Central memory CD8-positive, alpha-beta T cell (primary cell): ENCODE measurements at places on chromosomes 16 and 17.

- no peak for DNase-seq
- peak overlapping the region; percentile 76 for H3K27ac ChIP-seq
- peaks cover 43% of the 10 kb centered on the region for H3K36me3 ChIP-seq
- no peak overlapping the region for H3K4me3 ChIP-seq
Observed at GRCh38 chr16:27483624-27484023, 66.1 kb downstream of the GTF3C1 start.

- H3K27ac ChIP-seq: peak overlapping the region; percentile 46
- H3K4me1 ChIP-seq: no peaks in the 10 kb centered on the region
Observed at GRCh38 chr17:3590231-3590630, 19.0 kb downstream of the TRPV1 start.

DNA sequence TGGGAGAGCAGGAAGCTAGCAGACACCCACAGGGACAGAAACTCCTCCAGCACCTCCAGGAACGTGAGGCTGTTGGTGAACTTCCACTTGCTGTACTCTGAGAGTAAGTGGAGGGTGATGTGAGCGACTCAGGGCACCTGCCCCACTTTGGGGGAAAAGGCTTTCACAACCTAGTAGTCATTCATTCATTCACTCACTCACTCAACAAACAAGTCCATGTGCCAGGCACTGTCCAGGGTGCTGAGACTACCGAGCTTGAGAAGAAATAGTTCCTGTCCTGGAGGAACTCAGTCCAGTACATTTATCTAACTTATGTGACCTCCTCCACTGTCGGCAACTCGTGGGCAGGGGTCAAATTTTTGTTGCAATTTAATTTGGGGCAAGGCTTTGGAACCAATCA, 26.6 kb downstream of the LGALS9 start:
- H3K27me3 ChIP-seq: no peaks in the 10 kb centered on the region
- H3K36me3 ChIP-seq: peaks cover 4% of the 10 kb centered on the region
- no peak for DNase-seq
- no peak overlapping the region for H3K27ac ChIP-seq
- H3K4me3 ChIP-seq: no peak overlapping the region

GRCh38 chr16:23670137-23670776, 8.4 kb upstream of the PLK1 start:
- H3K27me3 ChIP-seq: no peaks in the 10 kb centered on the region
- H3K36me3 ChIP-seq: peaks cover 27% of the 10 kb centered on the region
- DNase-seq: no peak
- H3K4me1 ChIP-seq: no peaks in the 10 kb centered on the region
- no peak overlapping the region for H3K4me3 ChIP-seq

DNA sequence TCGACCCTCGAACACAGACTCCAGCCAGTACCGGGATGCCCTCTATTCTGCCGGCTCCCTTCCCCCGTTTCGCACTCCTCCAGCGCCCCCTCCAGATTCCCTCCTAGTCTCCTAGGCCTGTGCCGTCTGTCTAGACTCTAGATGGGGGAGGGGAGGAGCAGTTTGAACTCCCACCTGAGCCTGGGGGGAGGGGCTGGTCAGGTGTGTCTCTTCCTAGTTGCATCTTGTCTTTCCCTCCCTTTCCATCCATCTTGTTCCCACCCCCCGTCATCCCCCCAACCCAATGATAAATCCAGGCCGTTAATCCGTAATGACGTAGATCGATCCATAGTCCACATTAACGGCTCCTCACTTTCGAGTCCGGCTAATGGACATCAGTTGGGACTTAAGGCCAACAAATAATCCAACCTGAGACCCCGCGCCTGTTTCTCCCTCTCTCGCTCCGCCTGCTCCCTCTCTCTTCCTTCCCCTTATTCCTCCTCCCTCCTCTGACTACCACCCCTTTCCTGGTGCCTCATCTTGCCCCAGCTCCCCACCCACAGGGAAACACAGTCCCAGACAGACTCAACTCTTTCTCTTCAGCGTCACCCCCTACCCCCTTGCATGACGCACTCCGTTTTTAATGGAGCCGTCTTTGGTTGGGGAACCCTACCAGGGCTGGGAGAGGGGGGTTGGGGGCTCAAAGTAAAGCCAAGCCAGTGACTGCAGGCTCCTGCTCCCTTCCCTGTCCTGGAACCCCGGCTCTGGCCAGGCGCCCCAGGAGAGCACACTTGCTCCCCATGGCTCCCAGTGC, 3.4 kb upstream of the HOXB5 start:
- peaks cover 19% of the 10 kb centered on the region for H3K36me3 ChIP-seq
- H3K27ac ChIP-seq: peak overlapping the region; percentile 6
- peaks cover 100% of the 10 kb centered on the region for H3K27me3 ChIP-seq
- H3K4me3 ChIP-seq: peak overlapping the region; percentile 82
- peaks cover 51% of the 10 kb centered on the region for H3K4me1 ChIP-seq
